ENCODE measurements at places on chromosomes 4 and X.

DNA sequence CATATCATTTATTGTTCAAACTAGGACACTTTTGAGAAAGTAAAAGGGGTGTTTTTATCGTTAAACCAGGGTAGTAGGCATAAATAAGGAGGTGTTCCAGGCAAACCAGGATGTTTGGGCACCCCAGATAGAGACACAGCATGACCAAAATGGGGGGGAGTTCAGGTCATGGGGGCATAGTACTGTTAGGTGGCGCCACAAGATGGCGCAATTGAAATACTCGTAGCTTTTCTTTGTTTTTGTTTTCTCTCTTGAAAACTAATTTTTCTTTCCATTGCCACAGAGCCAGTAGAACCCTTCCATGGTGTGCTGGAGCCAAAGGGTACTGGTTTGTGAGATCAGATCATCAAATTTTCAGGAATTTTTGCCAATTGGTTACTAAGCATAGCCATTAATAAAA is 283.4 kb downstream of the BCOR start:
- no peak for DNase-seq

DNA sequence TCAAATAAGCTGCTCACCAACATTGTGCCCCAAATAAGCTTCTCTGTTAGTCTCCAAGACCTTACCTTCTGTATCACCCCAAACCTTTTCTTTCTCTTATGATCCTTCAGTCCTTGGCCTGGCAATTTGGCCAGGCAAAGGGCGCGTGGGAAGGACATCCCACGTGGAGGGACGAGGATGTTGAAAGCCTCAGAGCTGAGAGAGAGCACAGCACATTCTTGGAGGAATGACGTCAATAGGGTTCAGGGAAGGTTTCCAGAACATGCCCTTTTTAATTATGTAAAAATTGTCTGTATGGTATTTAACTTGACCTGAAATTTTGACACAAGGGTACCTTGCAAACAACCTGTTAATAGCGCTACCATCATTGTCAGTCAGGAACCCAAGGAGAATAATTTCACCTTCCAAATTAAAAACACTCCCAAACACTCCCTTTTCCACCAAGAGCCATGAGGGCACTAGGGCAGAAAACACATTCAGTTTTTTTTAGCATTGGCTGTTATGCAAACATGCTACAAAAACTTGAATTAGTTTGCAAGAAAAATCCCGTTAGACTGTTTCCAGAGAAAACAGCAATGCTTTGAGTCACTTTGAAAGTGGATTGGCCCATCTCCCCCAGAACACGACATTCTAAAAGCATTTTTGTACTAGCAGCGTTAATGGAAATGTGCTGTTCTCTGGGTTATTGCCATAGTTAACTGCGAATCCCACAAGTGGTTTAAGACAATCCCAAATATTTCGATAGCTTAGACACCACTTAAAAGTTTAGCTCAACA is 183.2 kb upstream of the PUDP start:
- DNase-seq: no peak

DNA sequence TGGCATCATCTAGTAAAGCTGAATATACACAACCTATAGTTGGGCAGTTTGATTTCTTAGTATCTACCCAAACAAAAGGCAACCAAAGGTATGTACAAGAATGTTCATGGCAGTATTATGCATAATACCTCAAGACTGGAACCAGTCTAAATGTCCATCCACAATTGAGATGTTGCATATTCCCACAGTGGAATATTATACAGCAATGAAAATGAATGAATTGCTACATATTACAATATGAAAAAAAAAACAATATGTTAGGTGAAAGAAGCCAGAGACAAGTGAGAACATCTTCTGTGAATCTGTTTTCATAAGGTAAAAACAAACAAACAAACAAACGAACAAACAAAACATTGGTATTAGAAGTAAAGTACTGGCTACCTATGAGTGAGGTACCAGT is 11.6 kb upstream of the RAB28 start:
- DNase-seq: no peak

DNA sequence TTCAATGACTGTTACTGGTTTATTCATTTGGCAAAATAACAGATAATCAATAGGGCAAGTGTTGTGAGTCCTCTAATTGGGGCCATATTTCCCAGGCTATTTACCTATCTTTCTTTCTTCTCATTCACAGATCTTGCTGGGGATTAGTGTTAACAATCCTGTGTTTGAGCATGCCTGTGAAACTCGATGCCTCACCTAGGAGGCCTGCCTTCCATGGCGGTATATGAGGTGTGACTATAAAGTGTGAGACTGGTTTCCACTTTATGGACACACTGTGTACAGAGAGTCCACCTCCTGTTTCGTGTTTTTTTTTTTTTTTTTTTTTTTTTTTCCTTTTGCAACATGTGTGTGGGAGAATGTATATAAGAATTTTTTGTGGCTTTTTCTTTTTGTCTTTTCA is 199.3 kb downstream of the BMPR1B start:
- DNase-seq: no peak

DNA sequence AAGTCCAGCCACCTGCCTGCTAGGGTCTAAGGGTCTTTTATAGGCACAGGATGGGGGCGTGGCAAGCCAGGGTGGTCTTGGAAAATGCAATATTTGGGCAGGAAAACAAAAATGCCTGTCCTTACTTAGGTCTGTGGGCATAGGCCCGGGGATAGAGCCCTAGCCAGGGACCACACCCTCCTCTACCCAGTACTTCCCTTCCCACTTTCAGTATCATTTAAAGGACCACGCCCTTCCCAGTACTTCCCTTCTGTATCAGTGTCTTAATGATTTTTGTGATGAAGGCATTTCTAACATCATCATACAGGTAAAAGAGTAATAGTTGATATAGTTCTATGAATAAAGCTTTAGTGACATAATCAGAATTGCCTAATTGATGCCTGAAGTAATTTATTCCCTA is 11.4 kb downstream of the BANK1 start:
- no peak for DNase-seq

GRCh38 chr4:186030795-186031194 is 38.2 kb upstream of the TLR3 start:
- DNase-seq: no peak
